ENCODE measurements at places on chromosomes 6 and 20.

DNA sequence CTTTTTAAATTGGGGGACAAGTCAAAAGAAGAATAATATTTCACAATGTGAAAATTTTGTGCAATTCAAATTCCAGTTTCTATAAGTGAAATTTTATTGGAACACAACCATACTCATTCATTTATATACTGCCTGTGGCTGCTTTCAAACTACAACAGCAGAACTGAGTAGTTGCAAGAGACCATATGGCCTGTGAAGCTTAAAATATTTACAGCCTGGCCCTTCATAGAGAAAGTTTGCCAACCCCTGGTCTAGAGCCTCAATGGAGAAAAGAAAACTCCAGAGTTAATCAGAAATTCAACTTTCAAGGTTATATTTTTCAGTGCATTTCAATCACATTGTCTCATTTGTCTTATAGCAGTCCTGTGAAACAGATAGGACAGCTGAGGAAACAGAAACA is 26.6 kb upstream of the FBXO9 start:
- no peak for DNase-seq

DNA sequence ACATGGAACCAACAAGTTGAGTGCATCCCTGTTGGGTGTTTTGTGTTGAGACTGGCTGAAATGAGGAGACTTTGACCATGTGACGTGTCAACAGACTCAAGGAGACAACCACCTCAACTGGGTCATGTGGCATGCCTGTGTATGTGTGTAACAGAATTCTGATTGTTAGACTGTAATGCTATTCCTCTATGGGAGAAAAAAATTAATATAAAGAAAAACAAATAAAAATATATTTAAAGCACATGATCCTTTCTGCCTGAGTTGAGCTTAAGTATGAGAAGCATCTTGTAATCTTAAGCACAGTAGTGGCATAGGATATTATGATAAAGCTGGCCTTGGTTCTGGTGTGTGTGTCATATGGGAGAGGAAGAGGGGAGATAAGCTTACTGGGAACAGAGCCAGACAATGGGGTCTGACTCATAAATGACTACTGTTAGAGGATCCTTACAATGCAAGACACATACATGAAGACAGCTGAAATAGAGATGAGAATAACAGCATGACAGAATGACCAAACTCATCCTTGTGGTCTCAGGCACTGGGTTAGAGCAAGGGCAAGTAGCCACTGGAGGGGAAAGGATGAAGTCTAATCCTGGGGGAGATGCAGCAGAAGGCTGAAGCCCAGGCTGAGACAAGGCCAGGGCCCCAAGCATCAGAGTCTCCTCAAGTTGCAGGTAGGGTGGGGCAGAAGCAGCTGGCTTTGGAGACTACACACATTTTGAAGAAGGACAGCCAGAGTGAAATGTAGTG is 9.2 kb downstream of the TP53INP2 start:
- no peak for DNase-seq

GRCh38 chr6:151434369-151434768 is 17.6 kb downstream of the RMND1 start:
- DNase-seq, result no peak

DNA sequence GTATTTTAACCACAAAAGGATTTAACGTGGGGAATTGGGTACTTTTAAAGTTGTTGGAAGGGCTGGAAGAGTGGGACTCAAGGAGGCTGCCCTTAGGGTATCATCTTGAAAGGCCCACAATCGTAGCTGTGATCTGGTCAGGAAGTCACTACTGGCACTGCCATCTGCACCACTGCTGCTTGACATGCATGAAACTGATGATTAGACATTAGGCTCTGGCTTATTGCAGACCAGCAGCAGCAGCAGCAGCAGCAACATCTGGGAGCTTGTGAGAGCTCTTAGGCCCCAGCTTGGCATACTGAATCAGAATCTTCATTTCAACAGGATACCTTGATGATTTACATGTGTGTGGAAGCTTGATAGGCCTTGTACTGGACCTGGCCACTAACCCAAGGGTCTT is 68.6 kb downstream of the PHF20 start:
- no peak for DNase-seq

DNA sequence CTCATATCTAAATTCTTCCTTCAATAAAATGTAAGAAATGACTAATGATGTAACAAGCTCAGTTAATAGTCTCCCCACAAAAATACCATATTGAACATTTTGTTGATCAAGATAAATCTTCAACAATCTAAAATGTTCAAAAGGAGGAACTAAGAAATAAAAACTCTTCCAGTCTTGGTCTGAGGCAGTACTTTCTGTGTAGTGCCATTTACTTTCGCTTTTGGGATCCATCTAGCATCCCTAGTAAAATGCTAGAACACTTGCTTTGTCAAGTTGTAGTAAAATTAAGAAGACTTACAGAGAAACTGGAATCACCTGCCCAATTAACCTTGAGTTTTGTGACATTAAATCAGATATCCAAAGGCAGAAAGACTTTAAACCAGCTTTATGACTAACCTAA is 246.4 kb downstream of the KHDRBS2 start:
- no peak for DNase-seq

GRCh38 chr20:37540001-37540400 is 12.3 kb upstream of the BLCAP start:
- DNase-seq, result no peak

GRCh38 chr6:79246891-79247290 is 12.4 kb upstream of the HMGN3 start:
- no peak for DNase-seq

- DNase-seq, result no peak
Observed at GRCh38 chr6:111114482-111114881, 27.2 kb downstream of the SLC16A10 start.

- no peak for DNase-seq
Observed at GRCh38 chr6:114291428-114291827, 51.4 kb downstream of the HS3ST5 start.

GRCh38 chr6:84462698-84463097 is 235.3 kb upstream of the CEP162 start:
- no peak for DNase-seq

DNA sequence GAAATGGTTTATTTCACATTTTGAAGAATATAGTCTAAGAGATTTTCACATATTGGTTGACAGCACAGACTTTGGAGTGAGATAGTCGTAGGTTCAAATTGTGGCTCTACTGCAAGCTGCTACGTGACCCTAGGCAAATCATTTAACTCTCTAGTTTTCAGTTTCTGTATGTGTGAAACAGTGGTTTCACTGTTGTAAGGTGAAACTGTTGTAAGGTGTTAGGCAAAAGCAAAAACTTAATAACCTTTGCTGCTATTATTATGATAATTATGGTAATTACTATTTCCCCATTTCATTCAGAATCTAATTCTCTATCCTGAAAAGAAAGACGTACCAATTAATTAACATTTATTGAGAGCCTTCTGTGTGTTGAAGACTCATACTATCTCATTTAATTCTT is 144.2 kb downstream of the REV3L start:
- DNase-seq, result no peak

- no peak for DNase-seq
Observed at GRCh38 chr20:2207770-2208097, 88.1 kb upstream of the TGM3 start.

- no peak for DNase-seq
Observed at GRCh38 chr20:11891077-11891775, 26.5 kb upstream of the BTBD3 start.

GRCh38 chr6:24529985-24530384 is 35.2 kb downstream of the ALDH5A1 start:
- no peak for DNase-seq

DNA sequence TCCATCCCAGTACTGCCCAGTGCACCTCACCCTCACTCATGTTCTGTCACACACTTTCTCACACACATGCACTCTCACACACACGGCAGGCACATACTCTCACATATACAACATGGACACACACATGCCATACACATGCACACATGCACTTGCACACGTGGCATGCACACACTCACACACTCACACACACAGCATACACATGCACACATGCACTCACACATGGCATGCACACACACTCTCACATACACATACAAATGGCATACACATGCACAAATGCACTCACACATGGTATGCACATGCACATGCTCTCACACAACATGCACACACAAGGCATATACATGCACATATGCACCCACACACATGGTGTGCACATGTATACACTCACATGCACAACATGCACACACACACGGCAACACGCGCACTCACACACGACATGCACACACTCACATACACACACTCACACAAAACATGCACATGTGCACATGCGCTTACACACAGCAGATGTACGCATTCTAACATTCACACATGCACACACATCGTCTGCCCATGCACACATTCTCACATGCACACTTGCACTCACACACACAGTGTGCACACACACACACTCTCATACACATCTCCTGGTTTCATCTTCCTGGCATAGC is 131.7 kb upstream of the THBS2 start:
- no peak for DNase-seq

DNA sequence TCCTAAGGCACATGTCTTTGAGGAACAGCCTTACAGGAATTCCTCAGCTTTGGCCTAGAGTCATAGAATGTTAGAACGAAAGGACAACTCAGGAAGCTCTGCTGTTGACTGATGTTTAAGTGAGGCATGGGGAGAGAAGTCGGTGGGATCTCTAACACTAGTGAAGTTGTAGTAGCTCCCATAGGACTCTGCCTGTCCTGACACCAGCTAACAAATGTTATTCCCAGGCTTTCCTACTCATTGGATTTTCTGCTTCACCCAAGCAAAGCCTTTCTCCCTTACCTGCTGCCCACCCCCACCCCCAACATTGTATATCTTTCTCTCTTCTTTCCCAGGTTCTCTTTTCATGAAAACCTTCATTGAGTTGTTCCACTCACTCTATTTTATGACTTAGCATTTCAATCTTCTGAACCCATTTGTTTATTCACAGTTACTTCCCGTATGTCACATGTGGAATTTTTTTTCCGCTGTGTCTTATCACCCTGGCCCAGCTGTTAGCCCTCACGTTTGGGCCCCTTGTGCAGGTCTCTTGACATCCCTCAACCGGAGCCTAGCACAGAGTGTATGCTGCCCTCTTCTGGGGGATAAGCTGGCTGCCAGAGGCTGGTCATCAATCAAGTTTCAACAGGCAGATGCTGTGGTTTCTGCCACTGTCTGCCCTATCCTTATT is 39.2 kb upstream of the RNF8 start:
- no peak for DNase-seq

- DNase-seq, result no peak
Observed at GRCh38 chr20:47253872-47254271, 102.6 kb downstream of the ZMYND8 start.

DNA sequence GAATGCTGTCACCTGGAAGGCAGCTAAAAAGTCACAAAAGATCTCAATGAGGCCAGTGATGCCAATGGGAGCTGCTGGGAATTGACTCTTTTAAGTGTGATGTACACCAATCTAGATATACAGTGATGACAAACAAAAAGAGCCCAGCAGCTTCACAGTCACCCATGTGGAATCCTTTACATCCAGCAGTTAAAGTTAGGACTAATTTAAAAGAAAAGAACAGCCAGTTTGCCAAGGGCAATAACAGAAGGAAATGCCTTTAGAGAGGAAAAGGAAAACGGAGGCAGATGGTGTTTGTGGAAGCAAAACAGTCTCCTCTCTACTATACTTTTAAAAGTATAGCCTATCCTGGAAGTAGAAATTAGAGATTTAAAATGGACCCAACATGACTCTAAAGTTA is 873.5 kb downstream of the EPHA7 start:
- DNase-seq, result no peak

DNA sequence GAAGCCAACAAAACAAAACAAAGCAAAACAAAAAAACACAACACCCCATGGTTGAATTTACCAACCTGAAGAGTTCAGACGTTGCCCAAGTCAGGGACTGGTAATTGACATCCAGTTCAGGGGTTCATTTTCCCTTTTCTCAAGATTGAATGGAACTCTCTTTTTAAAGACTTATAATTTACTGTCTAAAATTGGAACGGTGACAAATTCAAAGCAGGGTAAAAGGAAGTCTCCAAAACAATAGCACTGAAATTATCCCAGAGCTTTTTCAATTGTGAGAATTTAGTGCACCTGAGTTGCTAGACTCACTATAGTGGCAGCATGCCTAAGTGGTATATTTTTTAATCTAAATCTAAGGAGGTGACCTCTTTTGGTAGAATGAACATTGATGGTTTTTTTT is 90.9 kb upstream of the PREP start:
- no peak for DNase-seq

- no peak for DNase-seq
Observed at GRCh38 chr20:57450931-57451330, 59.7 kb downstream of the RBM38 start.

- no peak for DNase-seq
Observed at GRCh38 chr6:15073344-15073789, 172.5 kb upstream of the JARID2 start.

DNA sequence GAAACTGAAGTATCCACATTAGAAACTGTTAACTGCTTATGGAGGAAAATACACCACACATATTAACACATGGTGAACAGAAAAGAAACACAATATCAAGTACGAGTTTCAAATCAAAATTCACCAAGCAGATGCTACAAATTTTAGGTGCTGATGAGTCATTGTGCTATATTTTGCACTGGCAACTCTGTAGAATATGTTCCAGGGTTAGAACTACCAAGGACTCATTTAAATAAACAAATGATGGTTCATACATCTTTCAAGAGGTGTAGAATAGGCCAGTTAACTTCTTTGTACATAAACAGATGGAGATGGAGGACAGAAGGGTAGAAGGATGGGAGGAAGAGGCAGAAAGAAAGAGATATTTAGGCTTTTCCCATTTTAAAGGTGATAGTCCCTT is 184.9 kb downstream of the ARHGAP18 start:
- no peak for DNase-seq

GRCh38 chr6:29519291-29520010 is 31.7 kb upstream of the MAS1L start:
- no peak for DNase-seq

- DNase-seq, result no peak
Observed at GRCh38 chr20:63230800-63231268, 4.9 kb upstream of the BIRC7 start.

Measured in T follicular helper cell (primary cell).